MCF 10A (cell line): ENCODE measurements at places on chromosomes 1 and 21.

DNA sequence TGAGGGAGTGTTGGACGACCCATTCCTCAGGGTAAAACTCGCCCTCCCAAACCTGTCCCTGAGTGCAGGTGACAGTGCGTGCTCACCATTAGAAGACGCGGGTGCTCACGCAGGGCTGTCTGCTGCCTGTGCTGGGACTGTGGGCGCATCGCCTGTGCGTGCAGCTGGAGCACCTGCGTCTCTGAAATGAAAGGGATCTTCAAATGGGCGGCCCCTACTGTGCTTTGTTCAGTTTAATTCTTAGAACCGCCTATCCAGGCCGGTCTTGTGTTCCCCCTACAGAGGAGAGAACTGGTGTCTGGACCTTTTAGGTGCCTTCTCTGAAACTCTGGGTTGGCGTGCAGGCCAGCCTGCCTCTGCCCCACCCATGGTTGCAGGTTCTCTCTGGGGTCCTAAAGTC lies 125.8 kb downstream of the PCBP3 start:
- DNase-seq: no peak
- H3K4me3 ChIP-seq: no peak overlapping the region
- H3K36me3 ChIP-seq: no peaks in the 10 kb centered on the region
- H3K4me1 ChIP-seq: no peaks in the 10 kb centered on the region
- H3K27me3 ChIP-seq: peaks cover 14% of the 10 kb centered on the region

DNA sequence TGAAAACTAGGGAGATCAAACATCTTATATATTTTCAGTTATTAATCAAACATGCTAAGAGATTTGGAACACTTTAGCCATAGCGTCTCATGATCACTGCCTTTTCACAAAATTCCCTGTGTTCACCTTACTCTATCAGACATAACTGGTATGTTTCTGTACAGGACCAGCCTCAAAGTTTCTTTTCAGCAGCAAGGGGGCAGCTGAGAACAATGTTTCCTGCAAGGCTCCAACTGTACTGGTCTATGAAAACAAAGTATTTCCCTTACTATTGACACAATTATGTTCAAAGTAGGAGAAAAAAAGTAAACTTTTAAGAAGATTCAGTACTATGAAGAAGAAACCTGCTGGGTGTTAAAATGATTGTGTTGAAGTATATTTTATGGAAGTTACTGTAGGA lies 98.5 kb downstream of the ATF6 start:
- H3K27me3 ChIP-seq: no peaks in the 10 kb centered on the region
- H3K36me3 ChIP-seq: peaks cover 31% of the 10 kb centered on the region
- DNase-seq: peak; percentile 38
- H3K4me3 ChIP-seq: no peak overlapping the region

DNA sequence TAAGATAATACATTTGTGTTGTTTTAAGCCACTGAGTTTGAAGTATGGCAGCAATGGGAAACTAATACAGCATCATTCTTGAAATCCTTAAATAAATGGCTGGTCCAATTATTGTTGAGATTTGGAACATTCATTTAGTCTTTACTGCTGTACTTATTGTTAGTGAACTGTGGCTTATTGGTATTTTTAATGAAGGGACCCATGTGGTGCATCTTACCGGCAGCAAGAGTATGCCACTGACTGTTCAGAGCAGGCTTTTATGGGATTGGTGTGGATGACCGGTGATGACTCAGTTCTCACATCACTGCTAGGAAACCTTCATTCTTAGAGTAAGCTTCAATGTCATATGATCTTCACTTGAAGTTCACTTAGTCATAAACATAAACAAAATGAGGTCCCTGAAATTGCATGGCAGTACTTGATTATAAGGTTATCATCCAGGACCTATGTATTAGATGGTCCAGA lies 31.5 kb downstream of the PRKAA2 start:
- H3K4me1 ChIP-seq: no peaks in the 10 kb centered on the region
- H3K27me3 ChIP-seq: no peaks in the 10 kb centered on the region
- peak; percentile 64 for DNase-seq
- peak overlapping the region; percentile 53 for H3K27ac ChIP-seq

- H3K4me1 ChIP-seq: peaks cover 13% of the 10 kb centered on the region
- peak; percentile 60 for DNase-seq
- H3K4me3 ChIP-seq: no peak overlapping the region
- no peaks in the 10 kb centered on the region for H3K36me3 ChIP-seq
- H3K27ac ChIP-seq: no peak overlapping the region
- no peaks in the 10 kb centered on the region for H3K27me3 ChIP-seq
Observed at GRCh38 chr1:113917400-113918082, 11.6 kb upstream of the HIPK1 start.

GRCh38 chr1:57142169-57142568 lies 176.4 kb upstream of the C8B start:
- H3K27ac ChIP-seq: no peak overlapping the region
- DNase-seq: no peak
- no peaks in the 10 kb centered on the region for H3K4me1 ChIP-seq
- no peaks in the 10 kb centered on the region for H3K27me3 ChIP-seq
- H3K36me3 ChIP-seq: no peaks in the 10 kb centered on the region
- no peak overlapping the region for H3K4me3 ChIP-seq

DNA sequence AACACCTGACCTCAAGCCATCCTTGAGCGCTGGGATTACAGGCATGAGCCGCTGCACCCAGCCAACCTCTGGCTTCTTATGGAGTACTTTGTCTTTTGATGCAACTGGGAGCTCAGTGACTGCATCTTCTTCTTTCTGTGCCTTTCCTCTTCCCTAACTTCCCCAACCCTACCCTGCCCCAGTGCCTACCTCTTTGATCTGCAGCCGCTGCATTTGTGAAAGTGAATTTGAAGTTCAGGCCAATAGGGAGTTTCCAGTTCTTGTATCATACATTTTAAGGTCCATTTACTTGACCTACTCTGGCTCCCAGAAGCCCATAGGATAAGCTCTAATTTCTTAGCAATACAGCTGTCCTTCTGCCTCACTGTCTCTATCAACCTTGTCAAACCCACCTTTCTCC lies 52.2 kb downstream of the KCNC4 start:
- H3K4me3 ChIP-seq: no peak overlapping the region
- no peaks in the 10 kb centered on the region for H3K27me3 ChIP-seq
- DNase-seq: no peak
- no peak overlapping the region for H3K27ac ChIP-seq
- H3K36me3 ChIP-seq: no peaks in the 10 kb centered on the region

DNA sequence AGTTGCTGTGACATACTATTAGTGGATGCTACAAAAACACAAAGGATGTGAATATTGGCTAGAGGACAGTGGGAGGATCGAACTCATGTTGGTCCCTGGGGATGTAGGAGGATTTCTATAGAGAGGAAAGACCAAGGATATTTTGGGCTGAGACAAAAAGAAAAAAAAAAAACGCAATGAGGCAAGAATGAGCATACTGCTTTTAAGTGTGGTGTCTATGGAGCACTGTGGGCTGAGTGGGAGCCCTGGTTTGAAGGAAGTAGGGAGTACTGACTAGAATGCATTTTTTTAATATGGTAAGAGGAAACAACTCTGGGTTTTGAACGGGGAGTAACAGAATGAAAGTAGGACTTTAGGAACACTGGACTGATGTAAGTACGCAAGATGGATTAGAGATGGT lies 450.7 kb downstream of the NEGR1 start:
- no peaks in the 10 kb centered on the region for H3K4me1 ChIP-seq
- H3K36me3 ChIP-seq: no peaks in the 10 kb centered on the region
- DNase-seq: no peak
- H3K4me3 ChIP-seq: no peak overlapping the region

DNA sequence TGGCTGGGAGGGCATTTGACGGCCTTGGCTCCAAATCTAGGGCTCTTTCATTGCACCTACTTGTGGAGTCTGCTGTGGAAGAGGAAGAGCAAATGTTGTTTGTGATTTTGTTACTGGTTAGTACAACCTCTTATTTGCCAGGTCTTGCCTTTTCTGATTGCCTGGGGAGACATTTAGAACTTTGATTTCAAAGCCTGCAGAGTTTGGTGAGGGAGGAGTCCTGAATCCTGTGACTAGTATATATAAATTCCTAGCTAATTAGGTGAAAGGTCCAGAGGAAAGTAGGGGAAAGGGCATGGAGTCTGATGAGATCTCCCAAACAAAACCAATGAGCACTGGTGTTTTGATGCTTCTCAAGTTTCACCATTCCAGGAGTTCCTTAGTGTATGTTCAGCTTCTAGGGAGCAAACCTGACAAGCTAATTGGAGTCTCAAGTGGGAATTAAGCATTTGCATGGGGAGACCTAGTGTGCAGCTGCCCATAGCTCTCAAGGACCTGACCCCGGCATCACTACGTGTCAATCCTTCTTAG lies 5.1 kb upstream of the HMGCS2 start:
- no peaks in the 10 kb centered on the region for H3K36me3 ChIP-seq

DNA sequence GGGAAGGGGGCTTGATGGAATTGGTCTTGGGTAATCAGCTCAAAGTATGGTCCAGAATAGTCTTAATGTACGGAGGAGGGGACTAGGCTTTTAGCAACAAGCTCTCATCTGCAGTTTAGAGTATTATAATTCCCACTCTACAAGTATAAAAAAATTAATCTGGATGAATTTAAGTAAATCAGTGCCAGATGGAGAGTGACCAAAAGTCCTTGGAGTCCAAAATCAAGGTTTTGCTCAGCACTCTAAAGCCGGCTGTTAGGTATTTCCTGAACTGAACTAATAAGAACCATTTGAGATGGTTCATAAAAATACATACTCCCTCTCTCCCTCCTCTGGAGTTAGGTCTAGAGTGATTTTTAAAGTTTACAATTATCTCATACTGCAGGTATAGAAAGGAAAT lies 23.7 kb downstream of the GLUL start:
- no peaks in the 10 kb centered on the region for H3K36me3 ChIP-seq
- no peak overlapping the region for H3K4me3 ChIP-seq
- no peak overlapping the region for H3K27ac ChIP-seq
- H3K27me3 ChIP-seq: no peaks in the 10 kb centered on the region
- DNase-seq: no peak
- no peaks in the 10 kb centered on the region for H3K4me1 ChIP-seq

- peaks cover 68% of the 10 kb centered on the region for H3K27me3 ChIP-seq
- peaks cover 7% of the 10 kb centered on the region for H3K36me3 ChIP-seq
- no peak overlapping the region for H3K4me3 ChIP-seq
- no peak overlapping the region for H3K27ac ChIP-seq
- H3K4me1 ChIP-seq: no peaks in the 10 kb centered on the region
Observed at GRCh38 chr1:7616076-7616832, 154.8 kb upstream of the VAMP3 start.

GRCh38 chr1:55708781-55709180 lies 493.6 kb upstream of the USP24 start:
- H3K36me3 ChIP-seq: no peaks in the 10 kb centered on the region
- H3K4me1 ChIP-seq: no peaks in the 10 kb centered on the region
- H3K27ac ChIP-seq: no peak overlapping the region
- no peak overlapping the region for H3K4me3 ChIP-seq
- no peaks in the 10 kb centered on the region for H3K27me3 ChIP-seq

- DNase-seq: peak; percentile 18
- H3K4me3 ChIP-seq: no peak overlapping the region
- H3K36me3 ChIP-seq: no peaks in the 10 kb centered on the region
- H3K4me1 ChIP-seq: no peaks in the 10 kb centered on the region
Observed at GRCh38 chr1:93977598-93977945, 68.3 kb upstream of the GCLM start.

- no peak overlapping the region for H3K4me3 ChIP-seq
- H3K27ac ChIP-seq: no peak overlapping the region
- H3K27me3 ChIP-seq: no peaks in the 10 kb centered on the region
- peaks cover 6% of the 10 kb centered on the region for H3K4me1 ChIP-seq
- peak; percentile 74 for DNase-seq
- H3K36me3 ChIP-seq: peaks cover 5% of the 10 kb centered on the region
Observed at GRCh38 chr1:62355095-62355494, 35.9 kb upstream of the KANK4 start.

GRCh38 chr21:27569831-27570230 lies 602.9 kb upstream of the ADAMTS5 start:
- H3K4me1 ChIP-seq: peaks cover 37% of the 10 kb centered on the region
- no peaks in the 10 kb centered on the region for H3K27me3 ChIP-seq
- no peaks in the 10 kb centered on the region for H3K36me3 ChIP-seq
- DNase-seq: no peak
- no peak overlapping the region for H3K4me3 ChIP-seq

DNA sequence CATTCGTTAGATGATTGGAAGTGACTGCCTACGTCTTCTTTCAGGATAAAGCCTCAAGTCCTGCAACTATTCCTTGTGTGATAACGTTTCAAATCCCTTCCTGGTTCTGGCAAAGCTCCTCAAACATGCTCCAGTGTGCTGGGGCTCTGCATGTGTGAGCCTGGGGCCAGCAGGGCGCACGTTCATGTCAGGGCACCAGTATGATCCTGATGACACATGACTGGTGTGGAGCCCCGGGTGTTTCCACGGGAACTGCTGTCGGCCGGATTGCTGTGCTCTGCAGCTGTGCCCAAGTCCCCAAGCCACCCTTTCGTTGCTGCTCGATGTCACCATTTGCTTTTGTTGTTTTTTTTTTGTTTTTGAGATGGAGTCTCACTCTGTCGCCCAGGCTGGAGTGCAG lies 21.3 kb downstream of the KRTAP10-1 start:
- no peak overlapping the region for H3K27ac ChIP-seq
- no peaks in the 10 kb centered on the region for H3K4me1 ChIP-seq
- no peak overlapping the region for H3K4me3 ChIP-seq
- no peaks in the 10 kb centered on the region for H3K36me3 ChIP-seq
- peaks cover 16% of the 10 kb centered on the region for H3K27me3 ChIP-seq
- no peak for DNase-seq

GRCh38 chr1:44262414-44262813 lies 49.1 kb downstream of the DMAP1 start:
- no peaks in the 10 kb centered on the region for H3K27me3 ChIP-seq
- H3K4me1 ChIP-seq: peaks cover 11% of the 10 kb centered on the region
- no peak overlapping the region for H3K27ac ChIP-seq

- H3K4me1 ChIP-seq: no peaks in the 10 kb centered on the region
- H3K27me3 ChIP-seq: no peaks in the 10 kb centered on the region
- DNase-seq: peak; percentile 38
- no peak overlapping the region for H3K4me3 ChIP-seq
- H3K36me3 ChIP-seq: no peaks in the 10 kb centered on the region
Observed at GRCh38 chr1:112515311-112516009, 6.7 kb downstream of the WNT2B start.

- H3K36me3 ChIP-seq: no peaks in the 10 kb centered on the region
- H3K27ac ChIP-seq: no peak overlapping the region
- peaks cover 13% of the 10 kb centered on the region for H3K27me3 ChIP-seq
- no peak for DNase-seq
- H3K4me3 ChIP-seq: no peak overlapping the region
- no peaks in the 10 kb centered on the region for H3K4me1 ChIP-seq
Observed at GRCh38 chr1:1181129-1181937, 7.7 kb downstream of the TTLL10 start.
